Cerebellar nuclear complex (tissue), 1 donor: ENCODE measurements at places on chromosomes 3 and 15.

DNA sequence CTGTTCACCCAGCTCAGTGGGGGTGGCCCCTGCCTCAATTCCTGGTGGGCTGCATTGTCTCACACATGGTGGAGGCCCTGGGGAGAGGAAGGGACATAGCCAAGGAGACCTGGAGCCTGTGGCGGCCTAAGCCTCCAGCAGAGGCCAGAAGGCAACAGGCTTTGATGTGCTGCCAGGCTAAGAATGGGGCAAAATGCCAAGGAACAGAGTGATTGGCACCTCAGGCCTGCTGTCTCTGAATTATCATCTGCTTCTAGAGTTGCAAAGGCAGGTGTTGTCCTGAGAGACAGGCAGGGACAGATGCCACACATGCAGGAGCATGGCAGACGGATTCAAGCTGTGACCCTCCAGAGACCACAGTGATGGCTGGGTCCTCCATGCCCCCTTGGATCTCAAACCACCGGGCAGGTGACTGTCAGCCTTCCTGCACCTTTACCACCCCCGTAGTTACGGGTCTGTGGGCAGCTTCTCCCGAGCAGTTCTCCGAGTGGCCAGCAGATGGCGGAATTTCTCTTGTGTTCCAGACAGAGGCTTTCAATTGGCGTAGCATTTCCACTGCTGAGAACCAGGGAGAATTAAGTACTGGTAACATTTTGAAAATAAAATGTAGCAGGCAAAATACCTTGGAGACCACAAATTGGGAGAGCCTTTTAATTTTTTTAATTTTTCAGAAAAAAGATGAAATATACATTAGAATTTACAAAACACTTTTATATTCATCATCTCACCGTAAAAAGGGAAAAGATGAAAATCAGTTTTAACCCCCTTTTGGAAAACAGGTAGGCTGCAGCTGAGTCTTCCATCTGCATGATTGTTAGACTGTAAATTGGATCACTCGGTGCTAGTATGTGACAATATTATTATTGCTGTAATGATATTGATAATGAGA is 525.5 kb upstream of the CFAP20DC start:
- no peak for DNase-seq

DNA sequence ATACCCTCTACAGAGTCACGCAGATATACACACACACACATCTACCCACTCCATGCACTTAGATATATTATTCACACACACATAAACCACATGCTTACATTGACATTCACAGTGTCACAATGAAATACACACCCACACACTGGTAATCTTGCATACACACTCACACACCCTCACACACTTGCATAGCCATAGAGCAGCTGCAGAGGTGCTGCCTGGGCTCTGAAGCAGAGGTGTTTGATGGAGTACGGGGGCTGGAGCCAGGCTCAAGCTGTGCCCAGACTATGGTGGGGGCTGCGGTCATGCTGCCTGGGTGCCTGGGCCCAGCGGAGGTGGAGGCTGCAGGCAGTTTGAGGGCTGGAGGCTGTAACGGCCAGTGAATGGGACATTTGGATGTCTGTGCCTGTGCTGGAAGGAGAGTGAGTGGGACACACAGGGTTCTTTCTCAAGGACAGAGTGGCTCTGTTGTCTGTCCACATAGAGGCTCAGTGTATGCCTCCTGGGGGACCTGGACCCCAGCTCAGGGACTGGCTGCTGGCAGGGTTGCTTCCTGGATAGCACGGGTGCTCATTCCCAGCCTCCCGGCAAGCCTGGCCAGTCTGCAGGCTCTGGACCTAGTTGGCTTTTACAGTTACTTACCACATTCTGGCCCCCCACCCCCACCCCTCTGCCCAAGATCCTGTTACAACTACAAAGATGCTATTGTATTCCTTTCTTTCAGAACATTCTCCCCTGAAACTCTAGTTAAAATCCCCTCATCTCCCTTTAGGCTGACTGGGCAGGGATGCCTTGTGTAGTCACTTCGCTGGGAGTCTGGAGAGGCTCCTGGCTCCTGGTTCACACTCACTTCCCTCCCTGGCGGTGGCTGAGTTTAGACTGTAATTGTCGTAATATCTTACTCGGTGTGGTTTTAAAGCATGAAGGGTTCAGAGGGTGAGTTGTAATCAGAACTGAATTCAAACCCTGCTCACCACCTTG is 12.5 kb downstream of the GASK1A start:
- no peak for DNase-seq

- DNase-seq = no peak
Measured at GRCh38 chr3:119809249-119810017, 27.5 kb downstream of the NR1I2 start.

GRCh38 chr3:56835650-56836227 is 34.0 kb upstream of the ARHGEF3 start:
- no peak for DNase-seq

DNA sequence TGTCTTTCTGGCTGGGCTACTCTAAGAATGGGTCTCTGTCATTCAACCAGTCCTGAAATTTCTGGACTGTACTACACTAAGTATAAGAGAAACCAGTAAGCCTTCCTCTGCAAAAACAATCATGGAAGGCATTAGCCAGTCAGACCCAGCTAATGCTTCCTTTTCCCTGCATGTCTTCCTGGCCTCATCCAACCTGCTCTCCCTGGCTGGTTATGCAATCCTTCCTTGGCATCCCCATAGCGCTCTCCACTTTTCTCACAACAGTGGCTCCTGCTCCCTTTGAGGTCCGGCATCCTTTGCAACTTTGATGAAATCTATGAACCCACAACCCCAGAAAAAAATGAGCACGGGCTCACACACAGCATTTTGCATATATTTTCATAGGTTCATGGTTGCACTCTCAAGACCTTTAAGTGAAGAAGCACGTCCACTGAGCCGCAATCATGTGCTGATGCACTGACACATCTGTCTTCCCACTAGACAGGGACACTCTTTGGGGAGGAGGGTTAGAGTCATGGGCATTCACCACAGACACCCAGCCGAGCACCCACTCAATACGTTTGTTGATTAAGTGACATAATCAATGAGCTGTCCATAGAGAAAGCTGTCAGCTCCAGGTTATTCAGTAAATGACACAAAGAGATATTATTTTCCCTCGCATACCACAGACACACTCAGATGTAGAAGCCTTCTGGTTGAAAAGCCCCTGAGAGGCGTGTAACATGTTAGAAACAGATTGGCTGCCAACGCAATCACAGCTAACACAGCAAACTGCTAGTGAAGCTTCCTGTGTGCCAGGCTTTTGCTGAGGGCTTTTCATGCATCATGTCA is 66.7 kb downstream of the PLD1 start:
- no peak for DNase-seq

DNA sequence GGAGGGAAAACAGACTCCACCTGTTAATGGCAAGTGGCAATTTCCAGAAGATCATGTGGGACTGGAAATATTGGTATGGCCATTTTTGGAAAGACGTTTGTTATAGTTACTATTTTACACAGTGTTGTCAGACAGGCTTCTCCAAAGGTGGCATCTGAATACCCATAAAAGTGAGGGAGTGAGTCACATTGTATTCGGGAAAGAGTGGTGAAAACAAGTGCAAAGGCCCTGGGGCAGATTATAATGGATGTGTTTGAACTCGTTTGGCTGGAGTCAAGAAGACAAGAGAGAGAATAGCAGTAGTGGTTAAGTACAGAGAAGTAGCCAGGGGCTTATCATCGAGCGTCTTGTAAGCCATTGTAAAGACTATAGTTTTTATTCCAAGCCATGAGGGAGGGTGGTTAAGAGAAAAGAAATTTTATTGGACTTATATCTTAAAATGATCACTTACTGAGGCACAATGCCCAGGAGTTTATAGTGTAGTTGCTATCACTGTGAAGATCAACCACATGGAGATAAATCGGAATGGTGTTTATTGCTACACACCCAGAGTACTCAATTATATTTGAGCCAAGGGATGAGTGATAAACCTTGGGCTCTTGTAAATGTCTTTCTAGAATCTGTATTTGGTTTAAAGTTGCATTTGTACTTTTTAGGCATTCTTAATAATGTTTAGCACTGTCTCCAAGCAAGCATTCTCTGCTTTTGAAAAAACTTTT is 212.8 kb upstream of the KBTBD8 start:
- no peak for DNase-seq

DNA sequence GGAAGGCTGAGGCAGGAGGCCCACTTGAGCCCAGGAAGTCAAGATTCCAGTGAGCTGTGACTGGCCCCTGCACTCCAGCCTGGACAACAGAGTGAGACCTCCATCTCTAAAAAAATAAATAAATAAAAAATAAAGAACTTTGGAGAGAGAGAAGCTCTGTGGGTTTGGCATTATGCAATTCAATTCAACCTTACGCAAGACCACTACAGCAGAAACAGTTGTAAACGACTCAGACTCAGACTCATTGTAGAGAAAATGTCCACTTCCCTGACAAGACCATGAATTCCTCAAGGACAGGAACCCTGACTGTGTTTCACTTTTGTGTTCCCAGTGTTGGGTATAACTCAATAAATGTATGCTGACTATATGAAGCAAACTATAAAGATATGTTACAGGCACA is 90.3 kb upstream of the C3orf80 start:
- no peak for DNase-seq

- no peak for DNase-seq
Measured at GRCh38 chr3:156373654-156374053, 181.3 kb downstream of the SSR3 start.

DNA sequence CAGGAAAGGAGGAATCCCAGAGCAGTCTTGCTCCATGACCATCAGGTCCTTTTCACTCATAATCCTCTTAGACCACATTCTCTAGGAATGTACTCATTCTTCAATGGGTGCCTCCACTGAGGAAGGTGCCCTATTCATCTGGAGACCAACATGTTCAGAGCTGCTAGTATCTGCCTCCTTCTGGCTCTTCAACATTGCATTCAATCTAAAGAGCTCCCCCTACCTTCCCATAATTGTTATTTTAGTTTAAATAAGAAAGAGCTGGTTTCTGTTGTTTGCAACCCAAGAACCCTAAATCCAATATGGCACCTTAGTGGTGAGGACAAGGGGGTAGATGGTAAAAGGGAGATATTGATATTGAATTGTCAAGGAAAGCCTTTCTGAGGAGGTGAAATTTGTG is 67.6 kb downstream of the SCN11A start:
- no peak for DNase-seq

DNA sequence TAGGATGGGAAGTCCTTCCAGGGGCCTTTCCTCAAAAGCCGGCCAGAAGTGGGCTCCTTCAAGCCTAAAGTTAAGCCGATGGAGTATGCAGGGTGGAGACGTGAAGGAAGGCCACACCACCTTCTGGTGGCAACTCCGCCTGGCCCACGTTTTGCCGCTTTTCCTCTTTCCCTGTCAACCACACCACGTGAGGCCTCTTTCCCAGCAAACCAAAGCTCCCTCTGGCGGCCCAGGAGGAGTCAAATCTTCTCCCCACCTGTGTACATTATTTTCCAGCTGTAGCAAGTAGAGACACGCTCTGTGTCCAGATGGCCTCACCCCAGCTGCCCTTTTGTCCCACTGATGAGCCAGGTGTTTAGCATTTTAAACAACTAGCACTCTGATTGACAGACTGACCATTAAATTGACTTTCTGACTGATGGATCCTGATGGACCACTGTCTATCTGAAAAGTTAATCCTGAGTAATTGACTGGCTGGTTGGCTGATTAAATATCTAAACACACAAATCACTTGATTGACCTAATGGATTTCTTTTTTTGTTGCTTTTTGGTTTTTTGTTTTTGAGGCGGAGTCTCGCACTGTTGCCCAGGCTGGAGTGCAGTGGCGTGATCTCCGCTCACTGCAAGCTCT is 59.6 kb upstream of the ZBTB38 start:
- DNase-seq = no peak

- DNase-seq = no peak
Measured at GRCh38 chr3:73727117-73727821, 102.5 kb upstream of the PDZRN3 start.

DNA sequence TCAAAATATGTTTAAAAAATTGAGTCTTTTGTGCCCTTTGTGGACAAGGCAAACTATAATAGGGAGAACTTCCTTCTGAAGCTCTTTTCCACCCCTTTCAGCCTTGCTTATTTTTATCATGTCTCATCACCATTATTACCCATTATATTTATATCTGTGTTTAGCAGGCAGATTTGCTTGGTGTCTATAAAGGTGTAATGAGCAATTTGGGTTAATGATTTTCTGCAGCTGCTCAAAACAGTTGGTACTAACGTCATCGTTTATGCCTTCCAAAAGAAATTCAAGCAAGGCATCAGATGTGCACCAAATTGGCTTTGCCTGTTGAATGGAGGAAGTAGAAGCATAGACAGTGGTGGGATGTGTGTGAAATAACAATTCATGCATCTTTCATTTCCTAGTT is 483.7 kb upstream of the SGO1 start:
- no peak for DNase-seq

GRCh38 chr3:31249545-31249944 is 283.2 kb upstream of the STT3B start:
- DNase-seq = no peak

- no peak for DNase-seq
Measured at GRCh38 chr15:92531406-92531805, 124.2 kb downstream of the FAM174B start.

DNA sequence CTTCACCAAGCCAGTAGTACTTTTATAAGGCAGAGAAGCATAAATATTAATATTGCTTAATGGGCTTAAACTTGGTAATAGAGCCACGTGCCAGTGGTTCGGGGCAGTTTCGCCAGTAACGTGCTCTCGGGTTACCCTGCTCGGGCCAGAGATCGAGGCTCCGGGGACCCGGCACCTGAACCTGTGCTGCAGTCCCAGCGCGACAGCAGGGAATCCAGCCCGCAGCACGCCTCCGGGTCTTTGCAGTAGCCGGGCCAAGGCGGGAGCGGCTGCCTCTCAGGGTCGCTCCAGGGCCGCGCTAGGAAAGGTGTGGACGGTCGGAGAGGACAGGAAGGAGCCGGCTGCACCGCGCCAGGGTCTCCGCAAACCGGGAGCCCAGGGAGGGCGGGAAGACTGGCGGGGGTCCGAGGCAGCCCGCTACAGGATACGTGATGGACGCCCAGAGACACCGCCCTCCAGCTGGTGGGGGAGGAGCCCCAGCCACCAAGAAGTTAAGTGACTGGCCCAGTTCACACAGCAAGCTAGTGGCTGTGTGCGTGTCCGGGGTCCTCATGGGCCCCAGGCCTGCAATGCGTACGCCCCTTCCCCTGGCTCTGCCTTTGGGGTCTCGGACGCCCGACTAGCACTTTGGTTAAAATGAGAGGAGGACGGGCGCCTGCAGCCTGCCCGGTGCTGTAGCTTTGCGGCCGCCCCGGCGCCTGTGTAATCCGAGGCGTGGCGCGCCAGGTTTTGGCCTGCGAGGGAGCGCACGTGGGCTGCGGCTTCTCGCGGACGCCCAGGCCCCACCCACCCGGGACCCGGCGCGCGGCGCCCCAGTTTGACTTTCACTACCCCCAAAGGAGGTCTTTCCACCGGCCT is 1.2 kb upstream of the PDE8A start:
- DNase-seq = no peak

DNA sequence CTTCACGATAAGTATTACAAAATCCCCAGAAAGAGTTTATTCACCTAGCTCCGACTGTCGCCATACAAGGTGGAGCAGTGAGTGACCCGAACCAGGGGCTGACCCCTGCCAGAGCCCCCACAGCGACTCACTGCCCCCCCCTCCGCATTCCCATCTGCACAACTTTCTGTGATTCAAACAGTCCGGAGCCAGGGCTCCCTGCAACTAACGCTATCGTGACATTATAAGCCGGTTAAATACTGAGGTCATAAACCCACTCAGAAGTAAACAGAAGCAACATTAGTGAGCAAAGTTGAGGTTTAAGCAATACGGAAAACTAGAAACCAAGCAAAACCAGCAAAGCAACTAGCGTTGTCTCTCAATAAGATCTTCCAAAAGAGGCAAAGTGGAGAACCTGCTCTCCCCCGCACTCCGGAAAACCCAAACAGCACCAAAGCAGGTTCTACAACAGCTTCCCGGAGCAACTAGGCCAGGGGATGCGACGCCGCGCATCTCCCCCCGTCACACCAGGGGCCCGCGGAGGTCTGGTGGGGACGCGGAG is 642 bp downstream of the SCAP start:
- DNase-seq = no peak
